ENCODE measurements at places on chromosomes 2 and 18. TPM values are rescaled to one million over a fixed set of nuclear protein-coding genes. Genes with fewer than 3 reads are reported as not detected.

GKN1 gene
- total RNA-seq: not detected

BOLL gene
- total RNA-seq: not detected

RMDN2 gene
- total RNA-seq: 14.4 TPM

TUBB6 gene
- total RNA-seq: 316 TPM

EGR4 gene
- total RNA-seq: not detected

PDE1A gene
- total RNA-seq: 4.3 TPM

DNAJC5G gene
- total RNA-seq: not detected
